RWPE1 (cell line): ENCODE measurements at places on chromosomes 16 and 17.

GRCh38 chr16:75810342-75810741 lies 84.1 kb upstream of the CPHXL start:
- DNase-seq = no peak

DNA sequence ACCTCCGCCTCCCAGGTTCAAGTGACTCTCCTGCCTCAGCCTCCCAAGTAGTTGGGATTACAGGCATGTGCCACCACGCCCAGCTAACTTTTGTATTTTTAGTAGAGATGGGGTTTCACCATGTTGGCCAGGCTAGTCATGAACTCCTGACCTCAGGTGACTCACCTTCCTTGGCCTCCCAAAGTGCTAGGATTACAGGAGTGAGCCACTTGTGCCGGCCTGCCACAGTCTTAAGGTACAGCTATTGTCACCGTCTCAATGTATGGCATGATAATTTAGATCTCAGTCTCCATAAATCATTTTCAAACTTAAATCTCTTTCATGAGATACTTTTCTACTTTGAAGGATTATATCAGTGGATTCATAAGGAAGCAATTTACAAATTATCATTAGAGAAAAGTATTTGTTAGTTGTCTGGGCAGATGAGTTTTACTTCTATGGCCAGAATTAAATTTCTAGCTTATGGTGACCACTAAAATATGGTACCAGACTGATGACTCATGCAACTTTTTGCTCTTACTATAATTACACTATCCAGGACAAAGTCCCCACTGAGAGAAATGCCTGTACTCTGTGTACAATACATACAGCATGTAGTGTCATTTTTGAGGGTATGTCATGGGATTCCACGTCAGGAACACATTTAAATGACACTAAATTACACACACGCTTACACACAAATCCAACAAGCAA lies 1230.3 kb upstream of the GOT2 start:
- DNase-seq = no peak

GRCh38 chr17:36686123-36686669 lies 84.8 kb downstream of the MRM1 start:
- DNase-seq = peak; percentile 44

DNA sequence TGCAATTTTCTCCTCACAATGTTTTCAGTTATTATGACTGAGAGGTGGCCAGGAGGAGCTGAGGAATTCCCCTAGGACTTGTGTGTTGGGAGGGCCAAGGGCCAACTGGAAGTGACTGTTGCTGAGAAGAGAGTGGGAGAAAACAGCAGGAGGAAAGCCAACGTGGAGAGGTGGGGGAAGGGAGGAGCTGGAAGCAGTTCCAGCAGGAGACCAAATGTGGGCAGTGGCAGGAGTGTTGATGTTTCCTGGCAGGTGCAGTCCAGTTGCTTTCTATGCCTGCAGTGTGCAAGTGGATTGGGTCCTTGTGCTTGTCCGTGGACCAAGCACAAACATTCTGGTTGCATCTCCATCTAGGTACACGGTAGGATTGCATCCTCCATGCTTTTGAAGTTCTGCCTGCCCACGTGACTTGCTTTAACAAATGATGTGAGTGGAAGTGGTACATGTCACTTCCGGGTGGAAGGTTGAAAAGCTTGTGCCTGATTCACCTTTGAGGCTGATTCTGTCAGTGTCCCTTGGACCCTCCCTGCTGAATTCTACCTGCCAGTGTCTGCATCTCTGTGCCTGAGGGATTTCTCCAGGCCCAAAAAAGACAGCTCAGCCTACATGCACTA lies 54.7 kb upstream of the CRHR1 start:
- DNase-seq = no peak

- no peak for DNase-seq
Observed at GRCh38 chr16:81095653-81095952, 592 bp downstream of the GCSH start.

DNA sequence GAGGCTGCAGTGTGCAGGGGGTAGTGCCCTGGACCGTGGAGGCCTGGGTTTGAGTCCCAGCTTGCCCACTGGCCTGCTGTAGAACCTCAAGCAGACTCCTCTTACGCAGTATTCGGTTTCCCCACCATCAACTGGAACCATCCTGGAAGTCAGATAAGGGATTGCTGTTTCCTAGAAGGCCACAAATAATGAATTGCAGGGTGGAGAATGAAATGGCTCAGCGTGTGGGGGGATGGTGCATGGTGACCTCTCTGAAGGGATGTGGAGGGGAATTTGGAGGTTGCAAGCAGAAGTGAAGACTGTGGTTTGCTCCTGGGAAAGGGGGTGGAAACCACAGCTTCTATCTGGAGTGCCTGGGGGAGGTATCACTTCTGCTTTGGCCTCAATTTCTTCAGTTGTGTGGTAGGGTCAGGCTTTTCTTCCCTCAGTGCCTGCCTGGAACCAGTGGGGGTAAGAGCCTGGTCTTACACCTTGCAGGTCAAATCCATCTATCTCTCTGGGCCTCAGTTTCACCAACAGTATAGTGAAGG lies 1.7 kb downstream of the ADGRG5 start:
- DNase-seq = no peak

- DNase-seq = no peak
Observed at GRCh38 chr16:74026373-74027281, 270.0 kb upstream of the PSMD7 start.

DNA sequence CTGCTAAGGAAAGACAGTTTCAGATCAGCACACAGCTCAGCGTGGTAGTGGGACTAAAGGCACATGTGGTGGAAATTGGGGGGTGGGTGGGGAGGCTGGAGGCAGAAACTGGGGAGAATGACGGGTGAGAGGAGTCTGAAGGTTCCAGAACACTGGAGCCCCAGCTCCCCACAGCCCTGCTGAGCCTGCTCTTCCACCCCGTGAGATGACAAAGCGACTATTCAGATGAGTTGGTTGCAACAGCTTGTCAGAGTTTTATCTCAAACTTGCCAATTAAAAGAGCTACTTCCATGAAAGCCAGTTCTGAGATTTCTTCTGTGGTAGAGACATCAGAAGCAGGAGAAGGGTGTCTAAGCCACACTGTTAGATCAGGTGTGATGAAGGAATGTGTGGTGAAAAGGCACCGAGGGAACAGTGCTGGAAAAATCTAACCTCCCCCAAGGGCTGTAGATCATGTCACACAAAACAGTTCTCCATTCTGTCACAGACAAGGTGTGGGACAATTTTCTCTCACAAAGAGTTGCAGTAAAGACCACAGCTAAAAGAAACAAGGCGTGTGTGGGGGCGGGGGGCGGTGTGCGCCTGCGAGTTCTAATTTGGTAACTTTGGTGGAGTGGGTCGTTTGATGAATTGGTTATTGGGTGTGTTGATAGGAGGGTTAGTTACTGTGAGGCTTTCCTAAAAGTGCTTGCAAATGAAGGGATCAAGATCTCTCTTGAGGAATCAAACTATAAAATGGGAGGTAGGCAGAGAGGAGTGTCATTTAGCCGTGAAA lies 39.0 kb downstream of the CCDC182 start:
- no peak for DNase-seq

GRCh38 chr16:1903845-1904840 lies 14.1 kb downstream of the HS3ST6 start:
- DNase-seq = no peak

- DNase-seq = peak; percentile 67
Observed at GRCh38 chr17:2347805-2348685, 10.7 kb downstream of the SGSM2 start.

DNA sequence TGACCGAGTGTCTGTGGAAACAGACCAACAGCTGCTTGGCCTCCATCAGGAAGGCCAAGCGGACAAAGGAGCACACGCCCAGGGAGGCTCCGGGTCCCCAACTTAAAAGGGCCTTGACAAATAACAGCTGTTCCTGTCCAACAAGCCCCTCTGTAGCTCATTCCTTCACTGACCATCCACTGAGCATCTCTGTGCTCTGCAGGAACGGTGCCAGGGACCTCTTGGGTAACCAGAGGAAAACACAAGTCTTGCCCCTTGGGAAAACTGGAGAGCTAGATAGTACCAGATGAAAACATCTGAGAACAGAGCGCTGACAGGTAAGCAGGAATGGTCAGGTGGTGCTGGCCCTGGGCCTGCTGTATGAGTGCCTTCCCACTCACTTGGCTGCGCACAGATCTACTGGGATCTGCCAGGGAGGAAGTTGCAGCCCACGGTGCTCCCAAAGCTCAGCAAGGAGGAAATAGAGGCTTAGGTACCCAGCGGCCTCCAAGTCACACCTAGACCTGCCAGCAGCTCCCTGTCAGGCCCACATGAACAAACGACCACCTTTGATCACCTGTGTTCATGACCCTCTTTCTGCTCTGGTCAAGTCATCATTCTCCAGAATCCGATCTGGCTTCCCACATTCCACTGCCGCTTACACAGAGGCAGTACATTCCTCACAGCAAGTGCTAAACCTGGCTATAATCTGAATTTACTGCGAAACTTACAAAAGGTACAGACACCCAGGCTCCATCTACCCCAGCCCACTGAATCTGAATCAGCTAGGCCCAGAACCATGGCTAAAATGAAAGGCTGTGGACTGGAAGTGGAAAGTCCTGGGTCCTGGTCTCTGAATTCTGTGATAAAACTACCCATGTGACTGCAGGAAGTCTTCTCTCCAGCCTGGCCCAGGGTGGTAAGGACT lies 12.5 kb downstream of the DCAKD start:
- no peak for DNase-seq

GRCh38 chr16:84209989-84210388 lies 19.0 kb downstream of the ADAD2 start:
- no peak for DNase-seq

GRCh38 chr17:74274060-74274708 lies at the start of gene DNAI2:
TSS of gene DNAI2 (plus strand) at chr17:74274234. CDS start at chr17:74281818, 7,584 bp downstream.
- no peak for DNase-seq

DNA sequence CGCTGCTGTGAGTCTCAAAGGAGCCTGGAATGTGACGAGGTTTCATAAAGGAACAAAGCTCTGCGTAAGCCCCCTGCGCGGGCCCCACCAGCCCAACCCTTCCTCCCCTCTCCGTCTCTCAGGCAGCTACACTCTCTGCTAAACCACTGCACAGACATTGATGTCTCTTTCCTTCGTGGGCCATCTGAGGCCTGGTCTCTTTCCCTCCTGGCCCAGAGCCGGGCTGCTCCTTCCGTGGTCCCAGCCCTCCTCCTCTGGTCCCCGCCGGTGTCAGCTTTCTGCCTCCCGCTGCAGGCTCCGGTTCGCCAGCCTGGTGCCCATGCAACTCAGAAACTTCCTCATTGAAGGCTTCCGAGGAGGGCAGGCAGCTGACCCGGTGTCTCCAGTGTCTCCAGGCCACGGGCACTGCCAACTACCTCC lies 7.4 kb downstream of the SCARF1 start:
- no peak for DNase-seq

DNA sequence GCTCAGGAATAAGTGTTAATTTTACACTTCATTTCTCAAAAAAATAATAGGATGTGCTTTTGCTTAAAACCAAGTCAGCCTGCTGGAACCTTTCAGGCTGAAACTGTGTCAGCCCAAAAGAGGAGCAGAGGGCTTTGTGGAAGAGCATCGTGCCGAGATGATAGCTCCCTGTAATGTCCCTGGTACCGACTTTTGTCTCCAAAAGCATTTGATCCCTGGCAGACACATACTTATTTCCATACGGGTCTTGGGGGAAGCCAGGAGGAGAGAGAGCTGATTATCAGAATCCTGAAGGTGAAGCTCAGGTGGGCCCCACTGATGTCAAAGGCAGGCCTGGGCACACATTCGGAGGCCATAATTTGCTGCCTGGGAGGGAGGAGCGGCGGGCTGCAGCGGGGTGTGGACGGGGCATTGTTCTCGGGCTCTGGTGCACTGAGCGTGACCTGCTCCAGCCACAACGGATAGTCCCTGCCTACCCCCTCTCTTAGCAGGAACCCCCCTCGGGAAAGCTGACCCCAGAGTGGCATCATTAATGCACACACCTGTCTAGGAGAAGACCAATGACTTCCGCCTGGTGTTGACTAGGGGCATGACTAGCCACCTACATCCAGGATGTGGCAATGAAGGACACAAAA lies 155.9 kb downstream of the C16orf78 start:
- no peak for DNase-seq

GRCh38 chr17:80941743-80942422 lies 49.8 kb upstream of the CHMP6 start:
- no peak for DNase-seq

GRCh38 chr16:66469291-66469946 lies 42.3 kb downstream of the BEAN1 start:
- no peak for DNase-seq

DNA sequence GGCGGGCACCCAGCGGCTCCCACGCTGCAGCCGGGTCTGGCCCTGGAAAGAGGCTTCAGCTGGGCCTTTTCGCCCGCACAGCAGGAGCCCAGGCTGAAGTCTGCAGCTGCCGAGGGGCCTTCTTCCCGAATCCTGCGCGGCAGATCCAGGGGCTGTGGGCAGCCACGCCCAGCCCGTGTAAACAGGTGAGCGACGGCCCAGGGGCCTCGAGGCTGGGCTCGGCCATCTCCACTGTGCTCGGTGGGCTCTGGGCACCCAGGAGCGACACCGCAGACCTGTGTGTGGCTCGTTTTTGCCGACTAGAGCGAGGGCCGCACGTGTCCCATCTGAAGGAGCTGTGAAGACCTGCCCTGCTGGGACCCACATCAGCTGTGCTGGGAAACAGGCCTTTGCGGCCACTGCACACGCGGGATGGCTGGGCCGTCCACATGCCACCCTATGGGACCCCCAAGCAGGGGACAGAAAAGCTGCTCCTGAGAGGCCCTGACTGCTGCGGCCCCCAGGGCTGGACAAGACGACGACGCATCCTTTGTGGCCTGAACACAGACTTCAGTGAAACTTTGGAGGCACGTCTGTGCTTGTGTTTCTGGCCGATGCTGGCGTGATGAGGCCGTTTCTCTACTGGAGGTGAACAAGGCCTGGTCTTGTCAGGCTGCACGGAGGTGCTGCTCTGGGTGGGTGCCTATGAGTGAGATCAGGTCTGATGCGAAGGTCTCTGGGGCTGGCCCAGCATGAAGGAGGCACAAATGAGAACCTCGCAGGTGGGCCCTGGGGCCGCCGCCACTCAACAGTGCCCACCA lies 5.2 kb upstream of the APRT start:
- no peak for DNase-seq

GRCh38 chr17:35998018-35998545 lies 3.3 kb downstream of the CCL15 start:
- no peak for DNase-seq

DNA sequence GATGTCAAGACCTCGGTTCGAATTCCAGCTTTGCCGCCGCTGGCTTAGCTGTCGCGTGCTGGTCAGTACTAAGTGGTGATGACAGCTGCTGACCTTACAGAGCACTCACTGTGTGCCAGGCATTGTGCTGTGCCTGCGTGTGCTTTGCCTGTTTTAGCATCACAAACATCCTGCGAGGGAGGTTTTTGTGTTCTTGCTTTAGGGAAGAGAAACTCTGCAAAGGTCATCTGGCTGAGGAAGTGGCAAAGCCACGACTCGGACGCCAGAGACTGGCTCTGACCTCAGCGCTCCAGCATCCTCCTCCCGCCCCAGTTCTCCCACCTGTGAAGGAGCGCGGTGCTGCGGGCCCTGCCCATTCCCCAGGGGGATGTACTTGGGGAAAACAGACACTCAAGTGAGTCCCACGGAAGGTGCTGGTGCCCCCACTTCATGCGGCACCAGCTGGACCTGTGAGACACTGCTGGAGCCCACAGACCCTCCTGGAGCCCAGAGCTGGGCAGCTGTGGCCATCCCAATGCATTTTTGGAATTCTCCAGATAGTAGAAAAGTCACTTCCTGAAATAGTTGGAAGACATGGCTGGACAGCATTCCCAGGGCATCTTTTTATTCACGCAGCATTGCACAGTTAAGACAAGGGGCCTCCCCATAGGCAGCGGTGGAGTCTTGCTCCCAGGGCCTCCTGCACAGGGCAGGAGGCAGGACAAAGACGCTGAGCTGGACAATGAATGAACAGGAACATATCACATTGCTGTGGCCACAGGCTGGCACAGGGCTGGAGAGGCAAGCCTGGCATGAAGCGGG lies 20.0 kb upstream of the HERPUD1 start:
- no peak for DNase-seq
